Mucosa of gallbladder (tissue), 1 donor: ENCODE measurements at places on chromosomes 16 and 17. TPM values are rescaled to one million over a fixed set of nuclear protein-coding genes. Genes with fewer than 3 reads are reported as not detected.

GRCh38 chr16:369866-370436 is 387 bp downstream of the MRPL28 start:
- DNase-seq = no peak

DNA sequence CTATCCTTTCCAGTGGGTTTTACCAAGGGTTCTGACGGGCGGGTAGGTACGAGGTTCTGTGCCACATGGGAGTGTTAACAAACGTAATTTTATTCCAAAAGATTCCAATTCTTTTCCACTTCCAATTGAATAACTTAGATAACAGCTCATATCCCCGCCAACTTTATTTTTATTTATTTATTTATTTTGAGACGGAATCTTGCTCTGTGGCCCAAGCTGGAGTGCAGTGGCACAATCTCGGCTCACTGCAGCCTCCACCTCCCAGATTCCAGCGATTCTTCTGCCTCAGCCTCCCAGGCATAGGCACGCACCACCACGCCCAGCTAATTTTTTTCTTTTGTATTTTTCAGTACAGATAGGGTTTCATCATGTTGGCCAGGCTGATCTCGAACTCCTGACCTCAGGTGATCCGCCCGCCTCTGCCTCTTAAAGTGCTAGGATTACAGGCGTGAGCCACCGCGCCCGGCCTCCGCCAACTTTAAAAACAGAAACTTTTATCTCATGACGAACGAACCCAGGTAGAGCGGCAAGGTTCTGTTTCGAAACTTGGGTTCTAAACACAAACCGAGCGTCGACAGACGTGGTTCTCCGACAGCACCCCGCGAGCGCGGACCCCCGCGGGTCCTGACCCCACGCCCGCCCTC is 613 bp downstream of the ECI1 start:
- DNase-seq = no peak

- DNase-seq = no peak
Measured at GRCh38 chr17:50292465-50292864, 18.2 kb downstream of the TMEM92 start.

GRCh38 chr16:1141191-1141590 is 11.7 kb upstream of the CACNA1H start:
- DNase-seq = no peak

DNA sequence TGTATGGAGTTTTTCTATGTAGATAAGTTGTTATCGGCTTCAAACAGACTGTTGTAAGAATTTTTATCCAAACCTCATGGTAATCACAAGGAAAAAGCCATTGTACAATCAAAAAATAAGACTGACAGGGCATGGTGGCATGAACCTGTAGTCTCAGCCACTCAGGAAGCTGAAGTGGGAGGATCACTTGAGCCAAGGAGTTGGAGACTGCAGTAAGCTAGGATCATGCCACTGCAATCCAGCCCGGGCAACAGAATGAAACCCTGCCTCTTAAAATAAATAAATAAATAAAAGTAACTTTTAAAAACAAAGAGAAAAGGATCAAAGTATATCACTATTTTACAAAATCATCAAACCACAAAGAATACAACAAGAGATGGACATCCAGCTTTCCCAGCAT is 14.4 kb downstream of the OR1A1 start:
- DNase-seq = no peak

GRCh38 chr16:57253466-57253865 is 8.4 kb downstream of the ARL2BP start:
- DNase-seq = peak; percentile 42

DNA sequence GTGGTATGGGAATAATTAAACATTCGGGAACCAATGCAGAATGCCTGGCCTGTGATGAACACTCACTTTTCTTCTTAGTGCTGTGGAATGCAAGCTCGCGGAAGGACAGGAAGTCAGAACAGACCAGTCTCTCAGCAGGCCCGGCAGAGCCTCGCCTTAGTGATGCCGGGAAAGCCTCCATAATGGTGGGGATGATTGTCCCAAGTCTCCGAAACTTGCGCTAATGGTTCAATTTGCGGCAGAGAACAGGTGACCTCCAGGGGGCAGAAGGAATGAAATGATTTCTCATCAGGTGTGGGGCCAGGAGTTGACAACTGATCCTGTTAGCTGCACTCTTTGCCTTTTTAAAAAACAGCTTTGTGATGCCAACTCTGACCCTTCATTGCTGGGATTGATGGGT is 170.6 kb downstream of the GSG1L start:
- no peak for DNase-seq

DNA sequence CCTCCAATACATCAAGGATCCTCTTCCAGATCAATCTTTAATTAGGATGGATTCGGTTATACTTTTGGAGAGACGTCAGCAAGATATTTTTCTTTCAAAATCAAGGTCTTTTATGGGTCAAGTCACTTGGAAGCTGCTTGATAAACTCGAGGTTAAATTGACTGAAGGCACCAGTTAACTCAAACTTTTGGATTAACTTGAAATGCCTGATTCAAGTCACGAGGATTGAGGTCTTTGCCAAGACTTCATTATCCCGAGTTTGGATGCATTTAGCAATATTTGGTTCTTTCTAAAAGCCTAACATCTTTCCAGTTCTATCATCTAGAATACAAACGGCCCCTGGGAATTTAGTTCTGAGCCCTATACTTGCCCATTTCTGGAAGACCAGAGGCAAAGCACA is 82.9 kb downstream of the MYH11 start:
- no peak for DNase-seq

GRCh38 chr16:50301626-50302471 is 35.5 kb downstream of the ADCY7 start:
- no peak for DNase-seq

The CD300LF gene
- total RNA-seq = 1.8 TPM

The HBA1 gene
- 54.8 TPM for total RNA-seq

The VPS25 gene
- 57.1 TPM for total RNA-seq

The CD79B gene
- total RNA-seq = 3.4 TPM
